ENCODE measurements at places on chromosomes 7 and 10.

DNA sequence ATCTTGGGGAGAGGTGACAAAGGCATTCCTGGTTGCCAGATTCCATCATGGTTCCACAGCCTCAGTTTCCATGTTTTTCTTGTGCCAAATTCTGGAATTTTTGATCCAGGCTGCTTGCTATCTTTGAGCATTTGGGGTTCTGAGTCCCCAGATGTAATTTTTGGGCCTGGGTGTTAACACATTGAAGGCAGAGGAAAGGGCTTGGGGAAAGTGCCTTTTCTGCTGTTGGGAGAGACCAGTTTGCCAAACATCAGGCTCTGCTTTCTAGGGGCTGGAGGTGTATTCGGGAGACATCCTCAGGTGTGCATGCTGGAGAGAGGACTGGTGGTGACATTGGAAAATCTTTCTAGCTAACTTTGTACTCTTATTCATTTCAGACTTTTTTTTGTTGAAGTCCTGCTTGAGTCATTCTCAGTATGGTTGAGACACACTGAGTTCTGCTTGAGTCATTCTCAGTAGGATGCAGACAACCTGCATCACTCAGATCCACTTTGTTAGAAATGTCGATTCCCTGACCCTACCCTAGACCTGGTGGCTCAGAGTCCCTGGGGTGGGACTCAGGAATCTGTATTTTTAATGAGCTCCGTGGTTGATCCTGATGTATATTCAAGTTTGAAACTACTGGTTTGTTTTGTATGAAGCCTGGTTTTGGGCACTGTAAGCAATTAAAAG lies 101.0 kb downstream of the LRMDA start:
- DNase-seq: no peak

- DNase-seq: no peak
These were observed 43.5 kb downstream of the ADK start for GRCh38 chr10:74194545-74194944.

- DNase-seq: no peak
These were observed 53.0 kb downstream of the SMURF1 start for GRCh38 chr7:99090771-99091542.

DNA sequence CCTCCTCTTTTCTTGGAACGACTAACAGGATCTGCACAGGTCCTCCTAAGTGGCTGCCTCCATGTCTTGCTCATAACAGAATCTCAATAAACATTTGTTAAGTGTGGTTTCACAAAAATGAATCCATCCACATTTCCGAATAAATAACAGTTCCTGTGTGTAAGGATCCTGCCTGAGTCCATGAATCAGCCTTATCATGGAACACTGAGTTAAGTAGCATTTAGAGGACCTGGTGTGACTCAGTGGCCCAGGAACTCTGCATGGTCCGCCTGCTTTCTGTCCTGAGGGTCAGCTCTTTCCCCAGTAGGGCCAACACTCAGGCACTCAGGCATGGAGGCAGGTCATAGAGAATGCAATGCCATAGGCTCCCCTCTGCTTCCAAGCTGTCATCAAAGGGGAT lies 15.8 kb upstream of the C10orf90 start:
- DNase-seq: no peak

DNA sequence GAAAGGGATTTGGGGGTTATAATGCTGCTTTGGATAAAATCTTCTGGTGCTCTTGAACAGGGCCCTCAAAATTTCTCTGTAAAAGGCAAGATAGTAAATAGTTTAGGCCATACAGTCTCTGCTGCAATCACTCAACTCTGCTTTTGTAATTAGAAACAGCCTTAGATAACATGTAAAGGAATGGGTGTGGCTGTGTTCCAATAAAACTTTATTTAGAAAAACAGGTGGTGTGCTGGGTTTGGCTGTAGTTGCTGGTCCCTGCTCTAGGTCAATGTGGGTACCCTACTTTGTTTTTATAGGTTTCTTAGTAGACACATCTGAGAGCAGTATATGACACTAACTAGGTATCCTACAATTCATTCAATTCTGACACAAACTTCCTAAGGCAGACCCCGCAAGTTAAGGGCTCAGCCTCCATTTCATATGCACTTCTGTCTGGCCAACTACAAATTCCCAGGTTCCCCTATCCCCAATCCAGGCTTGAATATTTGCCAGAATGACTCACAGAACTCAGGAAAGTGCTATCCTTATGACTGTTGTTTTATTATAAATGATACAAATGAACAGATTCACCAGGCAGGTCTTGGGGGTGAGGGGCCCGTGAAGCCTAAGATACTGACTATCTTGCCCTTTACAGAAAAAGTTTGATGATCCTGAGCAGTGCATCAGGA lies 349.9 kb downstream of the RPS24 start:
- DNase-seq: no peak

DNA sequence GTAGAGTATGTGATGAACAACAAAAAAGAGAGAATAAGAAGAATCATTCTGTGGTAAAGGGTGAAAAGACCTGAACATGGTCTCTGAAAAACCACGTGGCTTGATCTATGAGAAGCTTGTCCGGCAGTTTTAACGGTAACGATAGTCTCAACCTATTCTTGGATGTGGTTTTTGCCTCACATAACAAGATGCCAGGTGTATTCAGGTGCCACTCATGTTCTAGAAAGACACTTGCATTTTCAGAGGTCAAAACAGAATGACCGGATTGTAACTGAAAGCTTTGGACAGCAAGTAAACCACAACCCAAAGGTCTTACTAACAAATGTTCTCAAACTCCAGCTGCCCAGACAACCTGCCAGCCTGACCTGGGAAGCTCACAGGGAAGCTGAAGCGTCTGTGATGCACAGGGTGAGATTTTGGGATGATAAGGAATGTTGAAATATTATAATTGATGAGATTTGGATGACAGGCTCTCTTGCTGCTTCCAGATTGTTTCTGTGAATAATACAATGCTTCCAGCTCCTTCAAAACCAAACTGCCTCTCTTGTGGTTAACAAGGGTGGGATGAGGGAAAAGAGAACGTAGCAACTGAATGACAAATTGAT lies 137.4 kb upstream of the GRB10 start:
- DNase-seq: no peak

DNA sequence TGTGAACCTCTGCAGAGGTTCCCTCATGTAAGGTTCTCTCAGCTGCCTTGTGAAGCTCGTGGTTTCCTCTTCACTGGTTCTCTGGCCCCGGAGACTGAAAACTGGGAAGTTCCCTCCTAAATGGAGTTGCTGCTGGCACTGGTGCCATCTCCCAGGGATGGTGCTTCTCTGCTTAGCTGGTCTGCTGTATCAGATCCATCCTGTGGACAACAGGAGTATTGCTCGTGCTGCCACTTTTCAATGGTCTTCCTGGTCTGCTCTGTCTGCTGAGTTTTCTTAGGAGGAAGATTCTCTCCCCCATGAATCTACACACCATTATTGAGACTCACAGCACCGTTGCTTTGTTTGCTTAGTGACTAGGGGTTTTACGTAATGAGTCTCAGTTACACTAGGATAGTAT lies 247.8 kb downstream of the OTUD1 start:
- DNase-seq: no peak

DNA sequence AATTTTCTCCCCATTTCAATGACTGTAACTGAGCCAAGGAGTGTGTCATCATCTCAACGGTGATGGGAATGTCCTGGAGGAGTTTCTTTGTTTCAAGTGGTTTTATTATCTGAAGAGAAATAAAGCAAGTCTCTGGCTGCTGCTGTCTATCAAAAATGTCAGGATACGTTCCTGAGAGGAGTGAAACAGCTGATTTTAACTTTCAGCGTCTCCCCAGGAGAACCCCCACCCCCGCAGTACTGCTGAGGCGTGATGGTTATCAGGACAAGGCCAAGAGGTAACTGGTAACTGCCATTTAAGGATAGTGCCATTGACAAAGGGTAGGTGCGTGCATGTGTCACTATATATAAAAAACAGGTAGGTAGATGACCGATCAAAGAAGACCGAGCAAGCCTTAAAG lies 70.3 kb upstream of the LRGUK start:
- no peak for DNase-seq

DNA sequence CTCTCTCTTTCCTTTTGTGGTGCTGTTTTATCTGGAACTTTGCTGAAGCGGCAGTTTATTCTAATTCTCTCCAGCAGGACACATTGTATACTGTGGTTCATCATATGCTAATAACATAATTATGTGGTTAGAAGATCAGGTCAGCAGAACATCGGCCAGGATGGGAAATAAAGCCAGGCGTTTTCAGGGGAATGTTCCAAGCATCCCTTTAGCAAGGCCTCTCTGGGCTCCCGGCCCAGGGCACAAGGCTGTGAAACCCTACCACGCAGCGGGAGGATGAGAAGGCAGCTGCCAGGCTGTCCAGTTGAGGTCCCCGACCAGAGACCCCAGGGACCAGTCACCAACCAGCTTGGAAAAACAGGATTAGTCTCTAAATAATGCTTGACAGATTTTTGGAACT lies 112.2 kb upstream of the GALNT17 start:
- no peak for DNase-seq

GRCh38 chr7:71326595-71326994 lies 194.7 kb downstream of the GALNT17 start:
- no peak for DNase-seq

GRCh38 chr7:130353196-130353595 lies 8.6 kb downstream of the CPA5 start:
- DNase-seq: no peak

GRCh38 chr7:26910221-26910620 lies 45.8 kb upstream of the SKAP2 start:
- no peak for DNase-seq

GRCh38 chr7:107486041-107486440 lies 16.2 kb downstream of the GPR22 start:
- DNase-seq: no peak

GRCh38 chr7:131536361-131536849 lies 20.0 kb downstream of the PODXL start:
- no peak for DNase-seq

GRCh38 chr7:44285561-44285960 lies 39.8 kb downstream of the CAMK2B start:
- DNase-seq: no peak
